NCI-H2171 treated with DMSO at 0.1 percent for 48 hours (cell line): ENCODE measurements at places on chromosomes 7 and 10.
A peak's percentile ranks its signal among the peaks of the same experiment; 100 is the strongest.

- DNase-seq = peak; percentile 69
Observed at GRCh38 chr7:91784469-91784868, 96.0 kb downstream of the MTERF1 start.

DNA sequence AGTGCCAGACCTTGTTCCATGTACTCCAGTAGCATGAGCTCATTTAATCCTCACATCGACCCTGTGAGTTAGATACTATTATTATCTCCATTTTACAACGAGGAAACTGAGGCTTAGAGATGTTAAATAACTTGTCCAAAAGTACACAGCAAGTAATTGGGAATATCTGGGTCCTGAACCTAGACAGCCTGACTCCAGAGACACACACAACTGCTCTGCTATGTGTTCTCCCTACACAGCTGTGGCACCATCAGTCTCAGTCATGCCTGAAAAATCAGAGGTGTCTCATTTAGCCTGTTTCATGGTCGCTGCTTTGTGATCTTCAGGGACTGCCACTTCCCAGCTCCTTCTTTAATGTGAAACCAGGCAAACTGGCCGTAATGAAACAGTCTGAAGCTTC lies 56.5 kb downstream of the COL1A2 start:
- DNase-seq = peak; percentile 58

GRCh38 chr10:64515970-64516699 lies 994.9 kb downstream of the REEP3 start:
- DNase-seq = peak; percentile 28

DNA sequence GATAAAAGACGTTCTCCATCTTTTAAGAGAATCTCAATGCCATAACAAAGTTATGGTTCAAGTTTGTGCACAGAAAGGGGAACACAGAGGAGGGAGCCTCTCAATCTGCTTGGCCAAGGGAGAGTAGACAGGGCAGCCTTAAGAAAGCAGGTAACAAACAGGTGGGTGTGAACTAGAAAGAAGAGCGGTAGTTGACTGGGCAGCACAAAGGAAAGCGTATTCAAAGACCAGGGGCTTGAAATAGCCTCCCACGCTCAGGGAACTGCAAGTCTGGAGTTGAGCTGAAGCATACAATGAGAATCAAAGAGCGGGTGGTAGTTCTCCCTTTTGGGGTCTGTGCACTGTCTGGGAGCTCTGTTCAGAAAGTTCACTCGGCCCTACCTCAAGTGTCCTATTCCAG lies 18.9 kb upstream of the MACC1 start:
- DNase-seq = no peak

GRCh38 chr10:102770792-102771191 lies 27.0 kb downstream of the WBP1L start:
- no peak for DNase-seq

DNA sequence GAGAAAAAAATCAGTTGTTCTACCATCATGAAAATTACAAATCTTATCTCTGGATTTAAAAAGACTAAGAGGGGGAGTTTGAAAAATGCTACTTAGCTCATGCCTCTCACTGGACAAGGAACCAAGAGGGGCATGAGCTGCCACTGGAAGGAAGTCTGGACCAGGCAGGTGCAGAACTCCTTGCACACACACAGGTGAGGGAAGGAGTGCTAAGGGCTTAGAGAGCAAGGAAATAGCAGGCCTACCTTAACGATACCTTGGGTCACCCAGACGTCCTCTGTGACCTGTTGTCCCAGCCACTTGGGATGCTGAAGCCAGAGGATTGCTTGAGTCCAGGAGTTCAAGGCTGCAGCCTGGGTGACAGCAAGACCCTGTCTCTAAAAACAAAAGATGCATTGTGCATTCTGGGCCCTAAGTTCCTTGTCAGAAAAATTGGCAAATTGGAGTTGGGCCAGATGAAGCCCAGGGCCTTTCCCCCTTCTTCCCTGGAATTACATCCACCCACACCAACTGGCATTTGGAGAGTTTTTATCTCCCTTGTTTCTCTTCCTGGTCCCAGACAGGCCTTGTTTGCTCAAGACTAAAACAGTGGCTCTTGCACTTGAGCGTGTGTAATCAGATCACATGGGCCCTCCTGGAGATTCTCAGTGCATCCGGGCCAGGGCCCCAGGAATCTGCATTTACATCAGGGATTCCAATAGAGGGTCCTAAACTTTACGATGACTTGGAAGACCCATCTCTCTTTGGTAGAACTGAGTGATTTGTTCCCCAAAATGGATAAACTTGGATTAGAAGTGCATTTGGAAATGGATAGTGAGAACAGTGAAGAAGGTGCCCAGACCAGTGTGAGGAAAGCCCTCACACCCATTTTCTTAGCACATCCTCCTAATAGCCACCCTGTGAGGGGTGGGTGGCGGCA lies 3.0 kb downstream of the DDIT4 start:
- DNase-seq = peak; percentile 32

- no peak for DNase-seq
Observed at GRCh38 chr7:144109283-144109682, at the start of gene OR2A2. TSS of gene OR2A2 (plus strand) at chr7:144109583. CDS start at chr7:144109583, 0 bp downstream.

- DNase-seq = no peak
Observed at GRCh38 chr10:125057158-125058001, 103.0 kb downstream of the CTBP2 start.

GRCh38 chr10:103765981-103766380 lies 89.4 kb downstream of the SH3PXD2A start:
- no peak for DNase-seq

DNA sequence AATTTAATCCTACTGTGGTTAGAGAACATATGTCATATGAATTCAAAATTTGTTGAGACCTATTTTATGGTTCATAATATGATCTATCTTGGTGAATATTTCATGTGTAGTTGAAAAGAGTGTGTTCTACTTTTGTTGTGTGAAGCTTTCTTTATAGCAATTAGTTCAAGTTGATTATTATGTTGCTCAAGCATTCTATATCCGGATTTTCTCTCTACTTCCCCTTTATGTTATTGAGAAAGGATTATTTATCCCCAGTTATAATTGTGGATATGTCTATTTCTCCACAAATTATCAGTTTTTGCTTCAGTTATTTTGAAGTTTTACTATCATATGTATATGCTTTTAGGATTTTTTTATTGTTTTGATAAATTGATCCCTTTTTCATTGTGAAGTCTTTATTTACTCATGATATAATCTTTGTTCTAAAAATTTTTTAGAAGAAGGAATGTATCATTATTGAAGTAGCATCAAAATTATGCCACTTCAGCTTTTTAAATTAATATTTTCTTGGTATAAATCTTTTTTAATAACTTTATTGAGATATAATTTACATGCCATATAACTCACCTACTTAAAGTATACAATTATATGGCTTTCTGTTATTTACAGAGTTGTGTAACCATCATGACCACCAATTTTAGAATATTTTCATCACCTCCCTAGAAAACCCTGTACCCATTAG lies 12.0 kb upstream of the MEST start:
- DNase-seq = no peak

DNA sequence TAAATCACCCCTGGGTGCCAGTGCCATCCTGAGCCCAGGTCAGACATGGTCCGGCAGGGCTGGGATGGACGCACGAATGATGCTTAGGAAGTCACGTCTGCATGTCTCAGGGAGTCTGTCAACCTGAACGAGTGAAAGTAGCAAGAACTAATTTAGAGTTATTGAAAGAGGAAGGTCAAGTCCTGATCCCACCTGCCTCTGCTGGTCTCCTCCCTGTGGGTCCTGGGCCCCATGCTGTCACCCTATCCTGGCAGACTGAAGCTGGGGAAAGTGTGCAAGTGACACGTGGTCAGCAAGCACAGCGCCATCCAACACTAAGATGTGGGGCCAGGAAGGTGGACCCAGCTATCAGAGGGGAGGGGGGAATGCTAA lies 26.1 kb upstream of the GRID1 start:
- DNase-seq = no peak

GRCh38 chr10:99920901-99921300 lies 88.8 kb downstream of the DNMBP start:
- DNase-seq = no peak

GRCh38 chr10:90148116-90148855 lies 446.9 kb downstream of the KIF20B start:
- no peak for DNase-seq

DNA sequence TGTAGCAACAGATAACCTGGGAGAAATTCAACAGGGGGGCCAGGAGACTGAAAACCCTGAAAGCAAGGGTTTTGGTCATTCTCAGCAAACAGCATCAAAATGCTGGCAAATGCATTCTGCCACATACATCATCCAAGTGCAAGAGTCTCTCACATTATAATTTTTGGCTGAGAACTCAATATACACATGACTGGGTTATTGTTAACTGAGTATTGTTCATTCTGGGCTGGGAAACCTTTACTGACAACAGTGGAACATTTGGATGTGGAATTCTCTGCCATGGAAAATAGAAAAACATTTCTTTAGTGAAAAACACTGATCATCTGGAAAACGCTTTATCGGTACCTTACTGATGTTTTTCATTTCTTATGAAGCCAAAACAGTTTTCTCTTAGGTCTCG lies 73.1 kb upstream of the MET start:
- no peak for DNase-seq

- no peak for DNase-seq
Observed at GRCh38 chr7:46671108-46671769, 750.2 kb upstream of the IGFBP3 start.

DNA sequence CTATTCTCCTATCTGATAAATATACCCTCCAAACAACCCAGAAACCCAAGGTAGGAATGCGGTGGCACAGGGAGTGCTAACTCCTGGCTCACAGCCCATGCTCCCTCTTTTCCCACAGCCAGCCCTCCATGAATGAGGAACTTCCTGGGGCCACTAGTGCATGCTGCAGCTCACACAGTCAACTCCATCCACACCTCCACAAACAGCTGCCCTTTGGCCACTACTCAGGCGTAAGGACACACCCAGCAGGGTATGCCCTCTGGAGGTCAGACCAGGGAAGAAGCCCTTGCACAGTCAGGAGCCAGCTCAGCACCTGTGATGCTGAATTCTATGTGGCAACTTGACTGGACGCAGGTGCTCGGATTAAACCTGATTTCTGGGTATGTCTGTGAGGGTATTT lies 85.2 kb upstream of the PIK3CG start:
- no peak for DNase-seq

DNA sequence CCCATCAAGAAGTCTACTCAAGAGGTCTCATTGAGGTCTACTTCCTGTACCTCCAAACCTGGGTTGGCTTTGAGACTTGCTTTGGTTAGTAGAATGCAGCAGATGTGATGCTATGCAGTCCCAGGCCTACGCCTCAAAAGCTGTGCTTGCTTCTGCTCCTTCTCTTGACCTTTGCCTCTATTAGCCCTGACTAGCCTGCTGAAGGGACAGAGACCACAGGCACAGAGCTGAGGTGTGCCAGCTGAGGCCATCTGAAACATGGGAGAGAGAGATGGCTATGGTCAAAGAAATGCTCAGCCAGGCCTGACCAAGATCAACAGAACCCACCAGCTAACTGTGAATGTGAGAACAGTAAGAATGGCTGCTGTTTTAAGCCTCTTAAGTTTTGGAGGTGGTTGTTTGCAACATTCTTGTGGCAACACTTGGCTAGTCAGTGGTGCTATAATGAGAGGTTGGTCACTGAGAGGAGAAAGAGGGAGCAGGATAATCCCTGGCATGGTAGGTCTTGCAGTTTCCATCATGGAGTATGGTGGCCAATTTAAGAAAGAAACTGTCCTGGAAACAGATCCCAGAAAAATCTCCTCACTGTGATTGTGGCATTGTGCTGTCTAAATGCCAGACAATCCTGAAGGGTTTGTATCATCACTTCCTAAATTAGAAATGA lies 176.1 kb upstream of the PHYHIPL start:
- no peak for DNase-seq

- DNase-seq = no peak
Observed at GRCh38 chr7:108321359-108321758, 134.9 kb downstream of the NRCAM start.

DNA sequence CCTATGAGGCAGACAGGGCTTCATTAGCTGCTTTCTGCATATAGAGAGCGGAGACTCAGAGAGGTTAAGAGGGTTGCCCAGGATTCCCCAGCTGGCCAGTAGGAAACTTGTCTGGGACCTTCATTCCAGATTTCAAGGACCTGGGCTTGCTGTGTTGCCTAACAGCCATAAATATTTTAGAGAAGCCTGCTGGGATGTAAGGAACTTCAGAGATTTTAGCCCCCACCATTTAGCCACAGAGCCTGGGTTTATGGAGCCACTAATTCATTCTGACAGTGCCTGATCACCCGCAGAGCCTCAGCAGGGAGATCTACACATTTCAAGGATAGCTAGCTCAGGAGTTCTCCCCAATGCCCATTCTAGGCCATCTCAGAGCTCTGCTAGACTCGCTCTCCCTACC lies 56.6 kb upstream of the TRUB1 start:
- DNase-seq = no peak

DNA sequence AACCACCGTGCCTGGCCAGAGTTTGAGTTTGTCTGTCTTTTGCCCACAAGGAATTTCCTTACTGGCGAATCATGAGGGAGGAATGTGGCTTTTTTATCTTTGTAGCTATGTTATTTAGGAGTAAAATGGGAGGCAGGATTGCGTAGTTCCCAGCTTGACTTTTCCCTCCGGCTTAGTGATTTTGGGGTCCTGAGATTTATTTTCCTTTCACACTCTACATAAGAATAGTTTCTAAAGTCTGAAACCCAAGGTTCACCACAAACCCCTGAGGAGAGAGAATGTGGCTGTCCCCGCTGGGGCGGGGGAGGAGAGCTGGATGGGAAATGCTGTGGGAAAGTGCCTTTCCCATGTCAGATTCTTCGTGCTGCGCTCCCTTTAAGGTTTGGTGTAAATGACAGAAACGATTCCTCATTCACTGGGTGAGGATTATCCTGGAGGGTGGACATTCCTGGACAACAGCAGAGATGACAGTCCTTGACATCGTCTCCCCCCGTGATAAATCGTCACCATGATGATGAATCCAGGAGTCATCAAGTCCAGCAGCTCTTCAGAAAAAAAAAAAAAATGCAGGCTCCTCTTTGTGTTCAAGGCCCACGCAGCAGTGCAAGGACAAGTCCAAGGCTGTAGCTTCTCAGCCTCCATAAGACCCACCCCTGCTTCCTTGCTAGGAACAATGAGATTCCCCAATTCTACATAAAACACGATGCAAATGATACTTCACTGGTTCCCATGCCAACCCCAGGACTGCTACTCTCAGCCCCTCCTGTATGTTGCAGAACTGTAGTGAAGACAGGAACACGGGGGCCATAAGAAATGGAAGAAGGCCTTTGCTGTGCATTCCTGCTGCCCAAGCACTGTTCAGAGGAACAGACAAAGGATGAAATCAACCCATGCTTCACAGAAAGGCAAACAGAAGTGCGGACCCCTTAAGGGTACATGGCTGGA lies 233.1 kb downstream of the CCDC3 start:
- DNase-seq = no peak

DNA sequence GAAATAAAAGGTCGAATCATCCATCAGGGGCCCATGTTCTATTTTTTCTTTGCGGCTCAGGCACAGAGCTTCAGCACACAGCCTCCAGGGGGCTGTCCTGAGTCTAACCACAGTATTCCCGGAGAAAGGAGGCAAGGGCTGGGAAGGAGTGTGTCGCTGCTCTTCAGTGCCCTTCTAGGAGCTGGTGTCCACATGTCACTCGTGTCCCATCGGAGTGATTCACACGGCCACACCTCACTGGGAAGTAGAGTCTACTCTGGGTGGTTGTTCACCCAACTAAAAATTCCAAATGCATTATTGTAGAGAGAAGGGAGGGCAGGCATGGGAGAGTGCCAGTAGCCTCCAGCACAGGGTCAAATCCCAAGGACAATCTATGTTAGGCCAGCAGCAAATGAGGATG lies 114.8 kb upstream of the LANCL2 start:
- peak; percentile 17 for DNase-seq

GRCh38 chr10:43351301-43351700 lies 20.1 kb upstream of the FXYD4 start:
- DNase-seq = no peak
